Karpas-422 (cell line): ENCODE measurements at places on chromosomes 7 and 10. TPM values are rescaled to one million over a fixed set of nuclear protein-coding genes. Genes with fewer than 3 reads are reported as not detected.

- peak; percentile 72 for DNase-seq
- H3K4me1 ChIP-seq, result no peaks in the 10 kb centered on the region
- no peak overlapping the region for H3K27ac ChIP-seq
- H3K27me3 ChIP-seq, result no peaks in the 10 kb centered on the region
- no peaks in the 10 kb centered on the region for H3K36me3 ChIP-seq
Observed at GRCh38 chr10:34666008-34666704, 148.9 kb downstream of the PARD3 start.

DNA sequence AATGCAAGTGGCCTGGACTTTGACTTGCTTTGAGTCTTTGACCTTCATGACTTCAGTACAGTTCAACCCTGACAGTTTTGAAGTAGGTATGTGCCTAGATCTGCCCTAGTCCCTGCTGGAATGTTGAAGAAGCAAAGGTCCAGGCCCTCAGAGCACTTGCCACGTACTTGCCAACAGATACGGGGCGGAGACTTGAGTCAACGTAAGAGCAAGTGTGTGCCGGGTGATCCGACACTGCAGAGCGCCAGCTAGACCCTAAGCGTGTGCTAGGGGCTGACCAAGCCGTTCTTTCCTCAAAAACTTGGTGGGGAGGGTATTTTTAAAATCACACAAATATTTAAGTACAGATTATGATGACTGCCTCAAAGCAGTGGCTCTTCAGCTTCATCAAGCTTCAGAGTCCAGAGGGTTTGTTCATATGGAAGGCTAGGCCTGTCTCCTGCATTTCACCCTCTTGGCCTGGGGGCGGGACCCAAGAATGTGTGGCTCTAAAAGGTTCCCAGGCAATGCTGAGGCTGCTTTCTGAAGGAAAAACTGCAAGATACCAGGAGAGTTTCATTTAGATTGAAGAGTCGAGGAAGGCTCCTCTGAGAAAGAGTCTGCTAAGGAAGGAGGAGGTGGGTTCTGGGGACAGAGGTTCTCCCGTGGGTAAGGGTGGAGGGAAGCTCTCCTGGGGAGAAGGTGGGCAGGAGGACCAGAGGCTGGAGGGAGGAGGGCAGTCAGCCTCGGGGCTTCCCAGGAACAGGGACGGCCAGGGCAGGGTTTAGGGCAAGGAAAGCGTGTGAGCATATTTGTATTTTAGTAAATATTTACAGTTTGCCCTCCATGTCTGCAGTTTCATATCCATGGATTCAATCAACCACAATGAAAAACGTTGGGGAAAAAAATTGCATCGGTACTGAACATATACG, 160.3 kb downstream of the EGFR start:
- no peaks in the 10 kb centered on the region for H3K27me3 ChIP-seq
- no peak overlapping the region for H3K4me3 ChIP-seq
- no peaks in the 10 kb centered on the region for H3K36me3 ChIP-seq
- H3K4me1 ChIP-seq, result no peaks in the 10 kb centered on the region
- no peak overlapping the region for H3K27ac ChIP-seq

The DDC gene
- total RNA-seq, result not detected in 2 replicates

The CAV1 gene
- not detected in 2 replicates for total RNA-seq

DNA sequence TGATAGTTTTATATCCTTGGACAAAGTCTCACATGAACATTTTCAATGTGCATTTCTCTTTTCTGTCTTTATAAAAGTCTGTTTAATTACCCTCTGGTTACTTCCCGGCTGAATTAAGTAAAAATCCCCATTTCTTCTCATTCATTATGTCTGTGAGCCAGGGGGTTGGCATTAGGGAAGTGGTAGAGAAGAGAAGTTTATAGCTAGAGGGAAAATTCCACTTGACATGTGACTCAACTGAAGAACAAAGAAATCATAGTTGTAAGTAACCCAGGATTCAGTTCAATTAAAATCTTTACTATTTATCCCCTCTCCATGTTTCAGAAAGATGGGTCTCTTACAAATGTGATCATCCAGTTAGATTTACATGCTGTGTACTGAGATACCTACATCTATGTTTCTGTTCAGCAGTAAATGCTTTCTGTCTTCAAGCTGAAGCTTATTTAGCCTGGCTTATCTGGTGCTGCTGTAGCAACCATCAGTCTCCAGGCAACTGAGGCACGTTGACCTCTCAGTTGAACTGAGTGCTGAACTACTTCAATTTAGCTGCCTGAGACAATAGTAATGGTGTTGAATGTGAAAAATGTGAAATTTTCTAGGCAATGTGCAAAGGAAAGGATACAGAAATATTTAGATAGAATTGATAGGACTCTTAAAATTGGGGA, 181.6 kb downstream of the MLLT10 start:
- H3K27me3 ChIP-seq, result no peaks in the 10 kb centered on the region
- H3K36me3 ChIP-seq, result peaks cover 9% of the 10 kb centered on the region; the same call in 1 of the 2 replicates
- peaks cover 2% of the 10 kb centered on the region; the same call in 1 of the 2 replicates for H3K4me1 ChIP-seq
- no peak for DNase-seq

GRCh38 chr10:76072384-76072783, 641.0 kb downstream of the LRMDA start:
- no peak for DNase-seq
- H3K4me1 ChIP-seq, result no peaks in the 10 kb centered on the region
- no peak overlapping the region for H3K27ac ChIP-seq
- H3K27me3 ChIP-seq, result no peaks in the 10 kb centered on the region

GRCh38 chr10:4576206-4576605, 249.8 kb upstream of the AKR1E2 start:
- no peak for DNase-seq
- H3K4me3 ChIP-seq, result no peak overlapping the region
- H3K4me1 ChIP-seq, result no peaks in the 10 kb centered on the region
- H3K36me3 ChIP-seq, result no peaks in the 10 kb centered on the region
- H3K27me3 ChIP-seq, result no peaks in the 10 kb centered on the region

The ABCB8 gene
- total RNA-seq, result 19.0 and 27.1 TPM in 2 replicates

- H3K36me3 ChIP-seq, result peaks cover 39% of the 10 kb centered on the region
- peak overlapping the region; percentile 85 for H3K4me3 ChIP-seq
- no peak for DNase-seq
- H3K27ac ChIP-seq, result no peak overlapping the region
- H3K4me1 ChIP-seq, result peaks cover 18% of the 10 kb centered on the region
- no peaks in the 10 kb centered on the region for H3K27me3 ChIP-seq
Observed at GRCh38 chr7:64795176-64795575, 948 bp downstream of the ZNF138 start.

The DNAH11 gene
- 0.04 TPM in 1 of 2 replicates, not detected in the other for total RNA-seq
